Activated CD4-positive, CD25-positive, alpha-beta regulatory T cell treated with anti-CD3 and anti-CD28 coated beads, Interleukin-2, amount 50 U/mL, for 72 hours (primary cell): ENCODE measurements at places on chromosomes 6 and 20.

DNA sequence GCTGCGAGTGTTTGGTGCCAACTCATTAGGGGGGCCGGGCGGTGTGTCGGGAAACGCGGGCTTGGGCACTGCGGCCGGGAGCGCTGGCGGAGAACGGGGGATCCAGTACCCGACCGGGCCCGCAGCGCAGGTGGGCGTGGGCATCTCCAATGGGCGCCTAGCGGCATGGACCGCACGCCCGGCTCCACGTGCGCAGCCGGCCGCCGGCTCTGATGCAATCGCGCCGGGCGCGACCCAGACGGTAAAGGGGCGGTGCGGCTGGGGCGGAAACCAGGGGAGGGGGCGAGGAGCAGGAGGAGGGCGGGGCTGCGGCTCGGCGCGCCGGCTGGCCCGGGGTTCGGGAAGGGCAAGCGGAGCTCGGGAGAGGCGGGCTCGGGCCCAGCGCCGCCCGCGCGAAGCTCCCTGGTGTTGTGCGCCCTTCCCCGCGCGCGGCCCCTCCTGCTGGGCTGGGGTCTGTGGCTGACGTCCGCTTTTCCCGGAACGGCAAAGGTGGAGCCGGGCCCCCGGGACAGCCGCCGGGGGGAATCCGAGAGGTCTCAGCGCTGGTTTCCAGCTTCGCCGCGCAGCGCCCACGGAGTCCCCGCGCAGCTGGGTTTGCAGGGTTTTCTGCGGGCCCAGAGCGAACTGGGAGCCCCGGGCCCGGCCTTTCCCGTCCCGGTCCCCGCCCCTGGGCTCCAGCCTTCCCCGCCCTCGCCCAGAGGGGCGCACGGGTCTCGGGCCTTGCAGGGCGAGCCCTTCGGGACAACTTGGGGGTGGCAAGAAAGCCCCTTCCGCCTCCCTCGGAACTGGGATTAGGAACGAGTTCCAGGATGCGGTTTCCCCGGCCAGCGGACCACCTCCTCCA is 867 bp downstream of the MTHFD1L start:
- peak; percentile 85 for DNase-seq

DNA sequence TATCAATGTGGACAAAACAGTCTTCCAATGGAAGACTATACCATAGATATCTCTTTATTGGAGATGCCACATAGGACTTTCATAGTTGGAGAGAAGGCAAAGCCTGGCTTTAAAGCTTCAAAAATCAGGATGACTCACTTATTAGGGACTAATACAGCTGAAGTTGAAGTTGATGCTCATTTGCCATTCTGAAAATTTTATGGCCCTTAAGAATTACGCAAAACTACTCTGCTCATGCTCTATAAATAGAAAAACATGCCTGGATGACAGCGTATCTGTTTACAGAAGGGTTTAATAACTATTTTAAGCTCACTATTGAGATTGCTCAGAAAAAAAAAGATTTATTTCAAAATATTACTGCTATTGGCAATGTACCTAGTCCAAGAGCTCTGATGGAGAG is 155.5 kb upstream of the DST start:
- no peak for DNase-seq

- DNase-seq, result no peak
Measured at GRCh38 chr20:32434434-32434833, 76.3 kb downstream of the ASXL1 start.

DNA sequence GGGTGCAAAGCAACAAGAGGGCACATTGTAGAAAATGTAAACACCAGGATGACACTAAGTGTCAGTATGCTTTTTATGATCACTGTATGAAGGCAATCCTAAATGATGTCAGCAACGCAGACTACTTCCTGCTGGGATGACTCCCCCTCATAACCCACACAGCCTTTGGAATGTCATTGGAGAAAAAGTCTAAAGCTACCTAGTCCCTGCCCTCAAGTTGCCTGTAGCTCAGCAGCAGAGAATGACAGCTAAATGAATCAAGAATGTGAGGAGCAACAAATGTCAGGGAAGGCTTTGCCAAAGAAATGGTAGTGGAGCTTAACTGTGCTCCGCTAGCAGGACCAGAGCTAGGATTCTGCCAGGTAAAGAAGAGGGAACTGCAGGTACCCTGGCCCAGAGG is 555.6 kb downstream of the CD83 start:
- no peak for DNase-seq

- no peak for DNase-seq
Measured at GRCh38 chr20:59829786-59830664, 103.4 kb downstream of the SYCP2 start.

DNA sequence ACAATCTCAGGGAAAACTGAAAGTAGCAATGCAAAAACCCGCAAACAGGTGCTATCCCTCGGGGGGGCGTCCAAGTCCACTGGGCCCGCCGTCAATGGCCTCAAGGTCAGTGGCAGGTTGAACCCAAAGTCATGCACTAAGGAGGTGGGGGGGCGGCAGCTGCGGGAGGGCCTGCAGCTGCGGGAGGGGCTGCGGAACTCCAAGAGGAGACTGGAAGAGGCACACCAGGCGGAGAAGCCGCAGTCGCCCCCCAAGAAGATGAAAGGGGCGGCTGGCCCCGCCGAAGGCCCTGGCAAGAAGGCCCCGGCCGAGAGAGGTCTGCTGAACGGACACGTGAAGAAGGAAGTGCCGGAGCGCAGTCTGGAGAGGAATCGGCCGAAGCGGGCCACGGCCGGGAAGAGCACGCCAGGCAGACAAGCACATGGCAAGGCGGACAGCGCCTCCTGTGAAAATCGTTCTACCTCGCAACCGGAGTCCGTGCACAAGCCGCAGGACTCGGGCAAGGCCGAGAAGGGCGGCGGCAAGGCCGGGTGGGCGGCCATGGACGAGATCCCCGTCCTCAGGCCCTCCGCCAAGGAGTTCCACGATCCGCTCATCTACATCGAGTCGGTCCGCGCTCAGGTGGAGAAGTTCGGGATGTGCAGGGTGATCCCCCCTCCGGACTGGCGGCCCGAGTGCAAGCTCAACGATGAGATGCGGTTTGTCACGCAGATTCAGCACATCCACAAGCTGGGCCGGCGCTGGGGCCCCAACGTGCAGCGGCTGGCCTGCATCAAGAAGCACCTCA is 166.3 kb downstream of the DTNBP1 start:
- DNase-seq, result no peak

- DNase-seq, result no peak
Measured at GRCh38 chr20:23656372-23656771, 18.6 kb upstream of the CST3 start.

DNA sequence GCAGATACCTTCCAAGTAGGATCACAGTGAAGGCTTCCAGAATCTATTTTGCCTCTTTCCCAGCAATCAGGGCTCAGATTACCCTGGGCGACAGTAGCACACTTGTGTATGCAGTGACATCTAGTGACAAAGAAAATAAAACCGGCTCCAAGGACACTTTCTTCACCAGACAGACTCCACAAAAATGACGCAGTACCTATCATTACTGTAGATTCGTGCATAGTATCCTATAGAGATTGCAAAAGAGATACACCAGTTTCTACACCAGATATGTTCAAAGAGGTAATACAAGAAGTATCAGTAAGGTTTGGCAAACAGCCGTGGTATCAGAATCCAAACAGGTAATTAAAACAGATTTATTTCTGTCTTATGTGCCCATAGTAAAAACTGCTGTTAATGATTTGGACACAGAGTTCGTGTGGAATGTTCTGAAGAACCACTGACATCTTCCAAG is 600.4 kb upstream of the JAG1 start:
- no peak for DNase-seq

DNA sequence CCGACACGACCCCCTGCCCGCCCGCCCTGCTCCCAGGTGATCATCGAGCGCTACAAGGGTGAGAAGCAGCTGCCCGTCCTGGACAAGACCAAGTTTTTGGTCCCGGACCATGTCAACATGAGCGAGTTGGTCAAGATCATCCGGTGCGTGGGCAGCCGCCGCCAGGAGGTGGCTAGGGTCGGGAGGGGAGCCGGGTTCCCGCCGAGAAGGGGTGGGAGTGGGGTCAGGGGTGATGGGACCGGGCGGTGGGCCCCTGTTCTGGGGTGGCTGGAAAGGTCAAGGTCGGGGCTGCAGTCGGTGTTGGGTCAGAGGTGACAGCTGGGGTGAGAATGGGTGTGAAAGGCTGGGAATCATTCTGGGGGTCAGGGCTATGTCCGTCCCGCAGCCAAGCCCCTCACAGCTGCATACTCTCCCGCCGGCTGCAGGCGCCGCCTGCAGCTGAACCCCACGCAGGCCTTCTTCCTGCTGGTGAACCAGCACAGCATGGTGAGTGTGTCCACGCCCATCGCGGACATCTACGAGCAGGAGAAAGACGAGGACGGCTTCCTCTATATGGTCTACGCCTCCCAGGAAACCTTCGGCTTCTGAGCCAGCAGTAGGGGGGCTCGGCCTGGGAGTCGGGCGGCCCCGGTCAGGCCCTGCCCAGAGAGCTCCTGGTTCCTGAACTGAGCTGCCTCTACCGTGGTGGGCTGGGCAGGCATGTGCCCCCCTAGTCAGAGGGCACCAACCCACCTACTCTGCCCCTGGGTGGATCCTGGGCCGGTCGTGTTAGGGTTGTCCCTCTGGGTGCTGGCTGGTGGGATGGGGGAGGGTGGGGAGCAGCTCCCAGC is 1.0 kb downstream of the MAP1LC3A start:
- no peak for DNase-seq

GRCh38 chr20:63934271-63935068 is 21.7 kb downstream of the UCKL1 start:
- DNase-seq, result no peak

- no peak for DNase-seq
Measured at GRCh38 chr6:69601132-69601531, 195.7 kb downstream of the LMBRD1 start.

DNA sequence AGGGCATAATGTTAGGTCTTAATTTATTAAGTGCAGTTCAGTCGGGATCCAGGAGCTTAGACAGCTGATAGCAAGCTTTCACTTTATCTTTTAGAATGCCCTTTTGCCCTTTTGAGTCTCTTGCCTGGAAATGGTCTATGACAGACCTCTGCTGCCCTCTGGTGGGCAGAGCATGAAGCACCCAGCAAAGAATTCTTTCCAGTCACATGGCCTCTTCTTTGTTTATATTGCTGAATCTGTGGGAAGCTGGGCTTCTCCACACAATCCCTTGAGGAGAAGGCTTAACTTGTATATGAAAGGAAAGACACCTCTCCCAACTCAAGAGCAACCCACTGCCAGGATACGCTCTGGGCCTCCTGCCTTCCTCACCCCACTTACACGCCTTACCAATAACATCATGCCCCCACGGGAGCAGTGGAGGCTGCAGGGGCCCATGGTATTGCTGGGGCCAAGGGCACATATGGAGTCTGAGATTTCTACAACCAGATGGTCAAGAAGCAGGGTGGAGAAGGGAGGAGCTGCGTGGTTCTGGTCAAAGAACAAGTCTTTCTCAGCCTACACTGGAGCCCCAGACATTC is 20.4 kb downstream of the WFDC3 start:
- DNase-seq, result peak; percentile 77

GRCh38 chr6:108575905-108576494 is 15.3 kb downstream of the FOXO3 start:
- DNase-seq, result no peak

DNA sequence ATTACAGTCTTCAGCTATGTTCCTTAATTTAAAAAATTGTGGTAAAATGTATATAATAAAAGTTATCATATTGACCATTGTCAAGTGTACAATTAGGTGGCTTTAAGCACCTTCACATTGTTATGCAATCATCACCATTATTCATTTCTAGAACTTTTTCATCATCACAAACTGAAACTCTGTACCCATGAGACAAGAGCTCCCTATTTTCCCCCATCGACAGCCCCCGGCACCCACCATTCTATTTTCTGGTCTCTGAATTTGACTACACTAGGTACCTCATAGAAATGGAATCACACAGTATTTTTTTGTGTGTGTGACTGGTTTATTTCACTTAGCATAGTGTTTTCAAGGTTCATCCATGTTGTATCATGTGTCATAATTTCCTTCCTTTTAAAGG is 39.7 kb upstream of the FYN start:
- no peak for DNase-seq

- no peak for DNase-seq
Measured at GRCh38 chr20:49775229-49775693, 37.4 kb upstream of the SLC9A8 start.

GRCh38 chr6:1630771-1631217 is 21.1 kb downstream of the FOXC1 start:
- DNase-seq, result no peak

- no peak for DNase-seq
Measured at GRCh38 chr20:63648190-63648589, 5.0 kb downstream of the STMN3 start.

- no peak for DNase-seq
Measured at GRCh38 chr6:163381118-163381756, 33.3 kb upstream of the QKI start.

GRCh38 chr6:90263633-90264032 is 33.0 kb downstream of the BACH2 start:
- DNase-seq, result no peak

DNA sequence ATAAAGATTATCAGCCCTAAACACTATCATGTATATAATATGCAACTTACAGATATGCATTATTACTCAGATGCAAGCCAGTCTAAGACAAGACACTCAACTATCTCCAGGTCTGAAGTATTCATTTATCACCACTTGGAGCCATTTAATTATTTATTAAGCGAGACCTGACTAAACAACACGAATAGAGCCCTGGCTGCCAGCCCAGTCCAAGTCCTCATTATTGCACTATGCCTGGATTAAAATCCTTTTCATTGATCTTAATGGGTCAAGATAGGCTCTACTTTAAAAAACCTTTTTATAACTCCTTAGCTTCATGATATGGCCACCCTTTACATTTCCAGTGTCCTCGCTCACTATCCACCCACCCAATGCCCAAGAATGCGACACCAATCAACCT is 183.1 kb upstream of the MARCKS start:
- no peak for DNase-seq

DNA sequence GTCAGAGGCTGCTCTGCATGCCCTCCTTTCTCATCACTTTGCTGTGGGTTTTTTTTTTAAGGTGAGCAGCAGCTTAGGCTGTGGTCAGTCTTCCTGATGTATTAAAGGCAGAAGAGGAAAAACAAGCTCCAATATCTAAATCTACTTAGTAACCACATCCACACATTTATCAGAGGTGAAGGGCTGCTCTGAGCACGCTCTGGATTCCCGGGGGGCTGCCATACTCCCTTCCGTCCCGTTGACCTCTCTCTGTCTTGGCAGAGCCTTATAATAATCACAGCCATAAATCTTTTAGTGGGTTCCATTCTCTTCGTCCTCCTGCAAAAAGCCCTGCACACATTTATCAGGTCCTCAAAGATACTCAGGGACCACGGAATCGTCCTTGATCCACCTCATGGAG is 2.7 kb upstream of the LEMD2 start:
- DNase-seq, result no peak

GRCh38 chr6:21000331-21000801 is 466.1 kb downstream of the CDKAL1 start:
- no peak for DNase-seq
